ENCODE measurements at places on chromosomes 2 and 18. TPM values are rescaled to one million over a fixed set of nuclear protein-coding genes. Genes with fewer than 3 reads are reported as not detected.

The CPSF3 gene
- polyA plus RNA-seq, result 13.2 TPM

The CD8B2 gene
- 0.50 TPM for polyA plus RNA-seq

The FAM237A gene
- not detected for polyA plus RNA-seq

The CRYGC gene
- polyA plus RNA-seq, result not detected

The TNFAIP6 gene
- polyA plus RNA-seq, result 2.9 TPM

The MLPH gene
- polyA plus RNA-seq, result 4.5 TPM

The TRIM43 gene
- not detected for polyA plus RNA-seq

The HAT1 gene
- 29.0 TPM for polyA plus RNA-seq

The CD226 gene
- polyA plus RNA-seq, result not detected

All from aorta (tissue), 5 donors.